ENCODE measurements at places on chromosomes 7 and 10. TPM values are rescaled to one million over a fixed set of nuclear protein-coding genes. Genes with fewer than 3 reads are reported as not detected.

DNA sequence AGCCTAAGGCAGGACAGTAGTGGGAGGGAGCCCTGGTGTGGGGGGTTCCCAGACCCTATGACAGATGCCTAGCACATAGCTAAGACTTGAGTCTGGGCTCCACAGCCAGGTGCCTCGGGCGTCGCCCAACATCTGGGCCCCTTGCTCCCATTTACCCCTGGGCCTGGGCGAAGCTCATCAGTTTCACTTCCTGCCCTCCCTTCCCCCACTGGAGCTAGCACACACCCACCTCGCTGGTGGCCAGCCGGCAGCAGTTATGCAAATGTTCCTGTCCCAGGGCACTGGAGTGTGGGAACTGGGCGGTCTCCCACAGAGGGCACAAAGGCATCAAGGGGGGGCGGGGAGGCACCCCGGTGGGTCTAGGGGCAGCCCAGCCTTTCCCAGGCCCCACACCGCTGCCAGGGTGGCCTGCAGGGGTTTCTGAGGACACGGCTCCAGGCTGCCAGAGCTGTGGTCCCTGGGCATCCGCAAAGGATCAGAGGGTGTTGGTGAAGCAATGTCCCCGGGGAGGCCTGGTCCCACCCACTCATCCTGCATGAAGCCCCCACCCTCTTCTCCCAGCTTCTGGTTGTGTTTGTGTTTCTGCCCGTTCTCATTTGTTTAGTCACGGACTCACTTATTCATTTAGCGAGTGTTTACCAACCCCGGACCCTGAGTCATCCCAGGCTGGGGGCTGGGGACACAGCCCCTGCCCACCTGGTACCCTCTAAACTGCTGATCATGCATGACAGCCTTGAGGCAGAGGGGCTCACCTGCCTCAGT lies 20.4 kb downstream of the SH2B2 start:
- DNase-seq, result peak; percentile 100

DNA sequence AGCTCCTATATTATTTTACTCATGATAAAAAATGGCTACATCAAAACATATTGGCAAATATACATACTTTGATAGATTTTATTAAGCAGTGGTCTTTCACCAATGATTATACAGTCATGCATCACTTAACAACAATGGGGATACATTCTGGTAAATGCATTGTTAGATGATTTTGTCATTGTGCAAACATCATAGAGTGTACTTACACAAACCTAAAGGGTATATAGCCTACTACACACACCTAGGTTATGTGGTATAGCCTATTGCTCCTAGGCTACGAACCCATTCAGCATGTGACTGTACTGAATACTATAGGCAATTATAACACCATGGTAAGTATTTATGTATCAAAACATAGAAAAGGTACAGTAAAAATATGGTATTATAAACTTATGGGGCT lies 98.9 kb upstream of the IL6 start:
- no peak for DNase-seq

GRCh38 chr7:553636-554111 lies 34.0 kb upstream of the PDGFA start:
- no peak for DNase-seq

DNA sequence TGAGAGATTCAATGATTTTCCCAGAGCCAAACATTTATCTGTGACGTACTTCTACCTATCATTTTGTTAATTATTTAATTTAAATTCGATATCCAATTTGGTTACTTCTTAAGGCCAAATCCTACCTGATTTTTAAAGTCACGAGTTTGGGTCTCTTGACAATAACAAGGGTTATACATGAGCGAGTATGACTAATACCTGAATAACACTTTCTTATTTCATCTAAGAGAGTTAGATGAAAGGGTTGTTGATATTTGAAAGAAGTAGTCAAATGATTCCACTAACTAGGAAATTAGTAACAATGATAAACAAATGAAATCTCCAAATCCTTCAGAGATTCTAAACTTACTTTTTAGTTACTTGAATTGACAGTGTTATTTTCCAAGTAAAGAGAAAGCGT lies 1086.9 kb downstream of the XPNPEP1 start:
- DNase-seq, result no peak

Gene C10orf62
- total RNA-seq, result not detected

GRCh38 chr10:110508806-110509544 lies 11.3 kb downstream of the DUSP5 start:
- no peak for DNase-seq

Data from SJSA1 (cell line).